ENCODE measurements at places on chromosomes 3 and 15.

- DNase-seq, result no peak
These were observed 323.2 kb upstream of the TPM1 start for GRCh38 chr15:62719316-62719715.

DNA sequence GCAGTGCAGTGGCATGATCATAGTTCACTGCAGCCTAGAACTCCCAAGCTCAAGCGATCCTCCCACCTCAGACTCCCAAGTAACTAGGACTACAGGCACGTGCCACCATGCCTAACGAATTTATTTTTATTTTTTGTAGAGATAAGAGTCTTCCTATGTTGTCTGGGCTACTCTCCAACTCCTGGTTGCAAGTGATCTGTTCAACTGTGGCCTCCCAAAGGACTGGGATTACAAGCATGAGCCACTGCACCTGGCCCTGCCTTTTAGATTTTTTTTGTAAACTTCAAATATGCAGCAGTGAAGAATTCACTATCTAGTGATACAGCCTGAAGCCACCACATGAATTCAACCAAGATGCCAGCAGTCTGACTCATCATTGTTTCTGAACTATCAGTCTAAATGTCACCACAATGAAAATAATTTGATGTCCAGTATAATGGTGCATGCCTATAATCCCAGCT, 32.7 kb downstream of the UBXN7 start:
- DNase-seq, result no peak

GRCh38 chr3:190514413-190515153, 698 bp downstream of the IL1RAP start:
- DNase-seq, result no peak

GRCh38 chr15:91168457-91168856, 68.4 kb downstream of the SV2B start:
- DNase-seq, result no peak

GRCh38 chr3:113084777-113085176, 94.0 kb downstream of the GTPBP8 start:
- no peak for DNase-seq

DNA sequence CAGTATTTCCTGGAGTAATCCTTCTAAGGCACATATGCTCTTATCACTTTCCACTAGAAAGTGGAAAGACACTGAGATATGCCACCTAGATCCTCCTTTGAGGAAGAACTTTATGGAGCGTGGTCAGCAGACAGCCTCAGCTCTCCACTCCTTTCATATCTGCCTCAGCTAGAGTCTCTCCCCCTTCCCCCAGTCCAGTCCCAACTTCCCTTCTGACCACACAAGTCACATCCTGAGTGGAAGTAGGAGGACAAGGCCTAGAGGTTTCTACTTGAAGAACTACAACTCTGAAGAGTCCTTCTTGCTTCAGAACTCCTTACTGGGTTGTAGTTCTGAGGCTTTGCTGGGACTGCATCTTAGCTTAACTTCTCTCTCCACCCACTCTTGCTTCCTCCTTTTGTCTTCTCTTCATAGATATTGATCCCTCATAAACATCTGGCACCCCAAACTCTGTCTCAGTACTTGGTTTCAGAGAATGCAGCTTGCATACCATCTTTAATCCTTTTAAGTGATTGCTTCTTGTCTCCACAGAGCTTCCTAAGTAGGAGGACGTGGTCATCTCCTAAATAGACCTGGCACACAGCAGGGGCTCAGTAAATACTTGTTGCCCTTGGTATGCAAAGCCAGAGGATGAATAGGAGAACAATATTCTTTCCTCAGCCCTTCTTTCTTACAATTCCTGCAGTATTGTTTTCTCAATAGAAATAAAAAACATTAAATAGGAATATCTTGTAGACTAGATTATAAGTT, 109.6 kb downstream of the OXSM start:
- DNase-seq, result no peak

DNA sequence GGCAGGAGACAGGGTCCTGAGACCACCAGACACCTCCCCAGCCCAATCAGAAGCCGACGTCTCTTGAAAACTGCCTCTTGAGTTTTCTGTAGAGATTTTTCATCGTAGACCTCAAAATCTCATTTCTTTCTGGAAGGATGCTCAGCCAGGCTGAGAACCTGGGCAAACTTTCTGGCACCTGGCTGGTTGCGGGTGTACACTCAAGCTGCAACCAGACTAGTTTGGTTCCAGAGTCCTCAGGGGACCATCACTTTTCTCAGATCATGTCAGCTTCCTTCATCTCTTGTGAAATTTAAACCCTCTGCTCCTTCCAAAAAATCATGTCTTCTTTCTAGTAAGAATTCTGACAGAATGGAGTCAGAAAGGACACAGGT, 45.1 kb downstream of the CMTM7 start:
- no peak for DNase-seq

GRCh38 chr3:129312021-129312639, 33.5 kb downstream of the HMCES start:
- DNase-seq, result no peak

- no peak for DNase-seq
These were observed 131.6 kb downstream of the NLGN1 start for GRCh38 chr3:173529062-173529711.

- DNase-seq, result no peak
These were observed 72.2 kb upstream of the RAD18 start for GRCh38 chr3:9035473-9035872.
